Spleen (tissue), 13 donors: ENCODE measurements at places on chromosomes 5 and 9. TPM values are rescaled to one million over a fixed set of nuclear protein-coding genes. Genes with fewer than 3 reads are reported as not detected.

ARID3C gene
- not detected for total RNA-seq

CDKN2B-AS1 gene
- 5.4 TPM for total RNA-seq

CRHBP gene
- total RNA-seq: 98.5 TPM

PLPPR1 gene
- total RNA-seq: not detected

ZFYVE16 gene
- total RNA-seq: 51.5 TPM

LCN1 gene
- total RNA-seq: not detected

PTGS1 gene
- total RNA-seq: 13.6 TPM

ARL14EPL gene
- not detected for total RNA-seq

MARCOL gene
- not detected for total RNA-seq

ACSL6 gene
- 7.0 TPM for total RNA-seq
